Fibroblast of skin of left quadriceps (primary cell): ENCODE measurements at places on chromosomes 7 and 10.

DNA sequence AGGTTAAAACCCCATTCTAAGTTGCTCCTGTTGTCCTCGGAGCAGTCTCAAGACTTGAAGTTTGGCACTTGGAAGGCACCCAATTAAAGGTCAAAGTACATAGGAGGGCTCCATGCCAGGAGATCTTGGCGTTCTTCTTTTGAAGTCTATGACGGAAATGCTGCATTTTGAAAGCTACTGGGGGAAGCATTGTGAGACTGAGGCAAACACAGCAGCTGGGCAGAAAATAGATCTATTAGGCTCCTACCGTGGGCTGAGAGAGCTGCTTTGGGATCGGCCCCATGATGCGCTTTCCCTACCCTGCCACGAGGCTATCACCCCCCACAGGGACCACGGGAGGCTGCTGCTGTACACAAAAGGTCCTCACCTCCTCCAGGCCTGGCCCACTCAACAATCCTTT is 20.0 kb downstream of the KIAA1549 start:
- DNase-seq = no peak

DNA sequence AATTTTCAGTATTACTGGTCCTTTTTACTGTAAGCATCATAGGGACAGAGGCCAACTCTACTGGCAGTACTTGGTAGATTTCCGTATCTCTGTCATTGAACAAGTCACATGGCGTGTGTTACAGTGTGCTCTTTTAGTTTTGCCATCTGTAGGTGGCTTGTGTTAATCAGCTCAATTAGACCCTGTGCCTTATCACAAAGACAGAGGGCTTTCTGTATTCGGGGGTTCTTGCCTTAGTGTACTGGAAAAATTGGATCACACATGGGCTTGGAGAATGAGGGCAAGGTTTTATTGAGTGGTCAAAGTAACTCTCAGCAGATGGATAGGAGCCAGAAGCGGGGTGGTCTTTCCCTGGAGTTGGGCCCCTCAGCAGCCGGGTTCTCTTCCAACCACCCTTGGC is 21.3 kb upstream of the LRGUK start:
- DNase-seq = no peak

DNA sequence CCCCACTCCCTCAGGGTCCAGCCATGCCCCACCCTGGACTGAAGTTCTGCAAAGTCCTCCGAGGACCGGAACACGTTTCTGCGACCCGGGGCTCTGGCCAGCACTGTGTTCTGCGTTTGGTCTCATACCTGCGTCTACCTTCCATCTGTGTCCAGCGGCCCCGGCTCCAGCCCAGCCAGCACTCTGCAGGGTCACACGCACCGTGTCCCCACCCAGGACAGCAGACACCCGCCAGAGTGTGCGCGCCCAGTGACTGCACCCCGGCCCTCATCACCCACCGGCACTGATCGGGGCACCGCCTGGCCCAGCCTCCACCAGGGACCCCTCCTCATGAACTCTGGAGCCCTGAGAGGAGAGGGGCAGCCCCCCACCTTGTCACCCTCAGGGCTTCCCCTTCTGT is 20.3 kb downstream of the SLC29A4 start:
- DNase-seq = no peak

DNA sequence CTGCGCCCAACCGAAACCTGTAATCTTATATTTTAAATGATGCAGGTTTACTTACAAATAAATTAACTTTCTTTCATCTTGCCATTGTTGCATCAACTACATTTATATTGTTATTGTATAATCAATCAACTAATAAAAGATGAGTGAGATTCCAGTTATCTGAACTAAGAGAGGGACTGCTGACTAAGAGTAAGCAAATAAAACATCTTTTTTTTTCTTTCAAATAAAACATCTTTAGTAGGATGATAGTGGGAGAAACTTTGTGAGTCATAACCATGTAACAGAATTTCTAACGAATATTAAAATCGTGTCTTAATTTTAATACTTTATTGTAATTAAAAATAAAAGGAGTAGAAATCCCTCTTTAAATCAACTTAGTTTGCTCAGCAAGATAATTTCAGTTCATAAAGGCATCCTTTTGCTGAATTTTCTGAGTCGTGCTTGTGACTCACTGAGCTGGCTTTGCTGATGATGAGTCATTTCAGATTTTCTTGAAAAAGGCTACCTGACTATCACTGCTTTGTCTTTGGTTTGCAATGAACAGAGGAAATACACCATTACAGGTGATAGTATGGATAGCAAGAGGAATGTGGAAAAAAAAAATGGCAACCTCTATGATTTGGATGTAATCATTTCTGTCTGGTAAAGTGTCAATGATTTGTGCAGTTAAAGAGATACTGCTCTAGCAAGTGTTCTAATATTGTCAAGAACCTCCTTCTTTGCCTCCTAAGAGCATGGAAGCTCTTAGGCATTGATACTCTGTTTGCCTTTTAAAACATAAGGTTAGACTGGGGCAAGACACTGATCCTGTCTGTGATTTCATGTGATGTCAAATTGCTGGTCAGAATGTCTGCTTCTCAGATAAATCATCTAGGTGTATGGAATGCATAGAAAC is 119.5 kb downstream of the GPR158 start:
- DNase-seq = peak; percentile 1

DNA sequence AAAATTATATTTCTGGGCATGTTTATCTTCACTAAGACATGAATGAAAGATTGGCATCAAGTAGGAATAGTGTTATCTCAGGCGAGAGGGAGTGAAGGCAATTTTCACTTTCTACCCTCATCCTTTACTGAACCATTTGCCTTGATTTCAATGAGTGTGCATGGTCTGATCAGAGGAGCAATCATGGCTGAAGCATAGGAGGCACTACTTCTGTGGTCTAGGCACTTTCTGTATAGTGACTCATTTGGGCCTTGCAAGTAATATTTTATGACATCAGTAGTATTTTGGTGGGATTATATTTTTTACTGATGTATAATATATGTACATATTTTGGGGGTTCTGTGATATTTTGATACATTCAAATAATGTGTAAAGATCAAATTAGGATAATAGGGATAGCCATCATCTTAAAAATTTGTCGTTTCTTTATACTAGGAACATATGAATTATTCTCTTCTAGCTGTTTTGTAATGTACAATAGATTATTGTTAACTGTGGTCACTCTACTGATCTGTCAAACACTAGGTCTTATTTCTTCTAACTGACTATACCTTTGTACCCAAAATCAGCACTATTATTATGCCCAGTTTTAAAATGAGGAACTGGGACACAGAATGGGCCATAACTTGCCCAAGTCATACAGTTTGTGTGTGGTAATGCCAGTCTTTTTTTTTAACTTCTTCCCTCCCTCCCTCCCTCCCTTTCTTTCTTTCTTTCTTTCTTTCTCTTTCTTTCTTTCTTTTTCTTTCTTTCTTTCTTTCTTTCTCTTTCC is 101.9 kb downstream of the RAB11FIP2 start:
- no peak for DNase-seq
